ENCODE measurements at places on chromosomes 6 and 20.

DNA sequence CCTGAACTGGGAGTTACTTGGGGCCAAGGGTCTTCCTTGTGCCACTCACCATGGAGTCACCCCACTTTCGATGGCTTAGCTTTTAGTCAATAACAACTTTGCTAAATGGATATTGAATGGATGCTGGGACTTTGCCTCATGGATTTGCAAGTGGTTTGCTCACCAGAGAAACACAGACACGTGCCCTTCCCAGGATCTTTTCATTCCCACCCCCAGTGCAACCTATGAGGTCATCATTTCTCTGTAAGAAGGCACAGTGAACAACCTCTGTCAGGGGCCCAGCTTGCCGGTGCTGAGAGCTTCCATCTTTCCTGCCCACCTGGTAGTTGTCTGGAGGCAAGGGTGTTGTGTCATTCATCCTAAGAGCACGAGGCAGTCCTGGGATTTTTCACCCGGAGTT, 256.8 kb upstream of the PMEPA1 start:
- no peak for DNase-seq

GRCh38 chr20:24118034-24118433, 129.5 kb upstream of the GGTLC1 start:
- no peak for DNase-seq

DNA sequence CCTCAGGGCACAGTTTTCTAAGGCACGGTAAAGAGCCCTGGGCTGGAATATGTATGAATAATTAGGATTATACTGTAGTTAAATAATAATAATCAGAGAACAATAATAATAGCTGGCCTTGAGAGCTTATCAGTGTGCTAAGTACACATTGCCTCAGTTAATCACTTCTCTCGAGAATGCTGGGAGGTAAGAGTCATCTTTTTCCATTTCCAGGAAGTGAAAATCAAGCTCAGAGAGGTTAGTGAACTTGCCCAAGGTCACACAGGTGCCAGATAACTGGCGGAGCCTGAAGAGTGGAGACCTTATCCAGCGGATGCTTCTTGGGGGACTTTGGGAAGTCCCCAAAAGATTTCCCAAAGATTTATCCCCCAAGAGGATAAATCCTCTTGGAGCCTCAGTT, 19.4 kb upstream of the CBFA2T2 start:
- DNase-seq = no peak

GRCh38 chr6:53696341-53696740, 30.8 kb upstream of the KLHL31 start:
- no peak for DNase-seq

DNA sequence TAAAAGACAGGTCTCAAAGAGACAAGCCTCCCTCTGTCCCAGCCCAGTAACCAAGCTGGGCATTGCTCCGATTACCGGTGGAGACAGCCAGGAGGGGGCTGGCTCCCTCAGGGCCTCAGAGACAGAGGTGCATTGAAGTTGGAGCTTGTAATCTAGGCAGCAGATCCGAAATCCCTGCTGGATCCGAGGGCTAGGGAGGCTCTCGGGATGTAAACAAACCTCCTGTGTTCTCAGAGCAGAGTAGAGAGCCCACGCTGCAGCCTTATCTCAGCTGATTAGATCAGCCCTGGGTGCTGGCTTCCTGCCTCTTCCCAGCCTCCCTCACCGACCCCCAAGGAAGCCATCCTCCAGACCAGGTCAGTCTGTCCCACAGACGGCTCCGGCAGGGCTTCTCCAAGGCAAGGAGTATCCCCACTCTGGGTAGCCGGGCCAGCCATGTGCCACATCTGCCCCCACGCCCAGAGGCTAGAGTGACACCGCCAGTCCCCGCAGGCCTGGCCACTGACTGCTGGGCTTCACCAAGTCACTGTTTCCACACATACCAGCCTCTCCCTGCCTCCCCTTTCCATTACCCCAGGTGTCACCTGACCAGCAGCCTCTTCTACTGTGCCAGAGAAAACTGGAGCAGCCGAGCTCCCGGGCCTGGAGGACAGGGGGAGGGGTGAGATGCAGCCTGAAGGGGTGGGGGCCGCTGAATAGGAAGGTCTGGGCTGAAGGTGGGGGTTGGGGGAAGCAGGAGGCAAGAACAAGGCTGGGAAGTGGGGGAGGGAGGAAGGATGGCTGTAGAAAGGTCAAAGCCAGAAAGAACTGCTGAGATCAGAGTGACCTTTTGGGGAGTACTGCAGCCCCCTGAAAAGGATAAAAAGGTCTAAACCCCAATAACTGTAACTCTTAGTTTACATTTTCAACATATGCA, 6.0 kb downstream of the SDC4 start:
- no peak for DNase-seq

DNA sequence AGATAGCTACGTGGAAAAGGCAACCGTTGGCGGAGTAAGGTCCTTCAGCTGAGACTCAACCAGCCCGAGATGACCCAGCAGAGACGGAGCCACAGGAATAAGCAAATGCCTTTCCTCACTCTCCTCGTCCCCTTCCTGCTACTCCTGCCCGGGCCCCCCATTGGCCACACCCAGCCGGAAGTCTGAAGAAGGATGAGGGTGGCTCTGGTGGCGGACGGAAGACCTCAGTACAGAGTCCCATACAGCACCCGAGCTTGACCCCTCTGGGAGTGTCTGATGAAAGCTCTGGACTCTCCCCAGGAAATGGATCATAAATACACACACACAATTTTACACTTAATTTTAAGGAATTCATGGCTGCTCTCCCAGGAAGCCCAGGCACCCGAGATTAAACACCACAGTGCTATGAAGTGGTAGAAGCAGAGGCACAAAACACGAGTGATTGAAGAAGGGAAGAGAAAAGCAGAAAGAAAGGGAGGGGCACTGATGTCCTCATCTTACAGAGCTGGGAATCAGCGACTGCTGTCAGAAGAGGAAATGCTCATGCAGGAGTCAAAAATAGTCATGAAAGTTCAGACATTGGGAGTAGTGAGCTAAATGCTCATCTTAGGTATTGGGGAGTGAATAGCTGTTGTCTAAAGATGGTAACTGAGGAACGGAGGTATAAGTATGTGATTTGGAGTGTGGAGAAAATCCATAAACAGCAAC, 125.6 kb downstream of the BANF2 start:
- no peak for DNase-seq

- DNase-seq = no peak
Measured at GRCh38 chr6:137013738-137014602, 30.8 kb downstream of the IL20RA start.

GRCh38 chr6:80280262-80281010, 174.0 kb downstream of the BCKDHB start:
- DNase-seq = no peak

GRCh38 chr6:20709451-20709850, 175.2 kb downstream of the CDKAL1 start:
- no peak for DNase-seq

GRCh38 chr20:17225851-17226409, 910 bp upstream of the PCSK2 start:
- no peak for DNase-seq

DNA sequence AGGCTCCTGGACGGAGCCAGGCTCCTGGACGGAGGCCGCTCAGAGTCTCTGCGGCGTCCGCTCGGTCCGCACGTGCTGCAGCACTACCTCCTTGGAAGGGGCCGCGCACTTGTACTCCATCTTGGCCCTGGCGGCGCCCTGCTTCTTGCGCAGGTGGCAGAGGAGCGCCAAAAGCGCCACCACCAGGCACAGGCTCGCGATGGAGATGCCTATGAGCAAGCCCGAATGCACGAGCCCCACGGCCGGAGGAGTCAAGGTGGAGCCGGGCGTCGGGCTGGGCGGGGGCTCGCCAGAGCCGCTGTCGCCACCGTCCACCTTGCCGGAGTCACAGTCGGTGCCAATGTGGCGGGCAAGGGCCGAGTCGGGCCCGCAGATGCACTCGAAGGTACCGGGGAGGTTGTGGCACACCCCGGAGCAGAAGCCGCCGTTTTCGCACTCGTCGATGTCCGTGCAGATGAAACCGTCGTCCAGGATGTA, 1.7 kb downstream of the THBD start:
- DNase-seq = no peak

Data from activated effector memory CD4-positive, alpha-beta T cell treated with Interleukin-2 at 50 U/mL for 16 hours (primary cell).